ENCODE measurements at places on chromosomes 7 and 10.

GRCh38 chr10:16441173-16441840 is 4.5 kb downstream of the PTER start:
- DNase-seq: no peak

GRCh38 chr7:141550386-141551093 is 670 bp upstream of the AGK start:
- DNase-seq: no peak

- DNase-seq: no peak
Observed at GRCh38 chr10:74916283-74916682, 89.9 kb downstream of the KAT6B start.

DNA sequence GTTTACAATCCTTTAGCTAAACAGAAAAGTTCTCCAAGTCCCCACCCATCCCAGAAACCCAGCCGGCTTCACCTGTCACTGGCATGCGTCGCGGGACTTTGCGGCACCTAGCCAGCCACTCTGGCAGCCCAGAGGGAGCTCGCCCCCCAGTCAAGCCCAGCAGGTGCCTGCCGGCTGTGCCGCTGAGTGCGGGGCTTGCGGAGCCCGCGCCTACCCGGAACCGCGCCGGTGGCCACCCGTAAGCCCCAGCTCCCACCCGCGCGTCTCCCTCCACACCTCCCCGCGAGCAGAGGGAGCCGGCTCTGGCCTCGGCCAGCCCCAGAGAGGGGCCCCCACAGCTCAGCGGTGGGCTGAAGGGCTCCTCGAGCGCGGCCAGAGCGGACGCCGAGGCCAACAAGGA is 446.1 kb downstream of the GRM8 start:
- no peak for DNase-seq

DNA sequence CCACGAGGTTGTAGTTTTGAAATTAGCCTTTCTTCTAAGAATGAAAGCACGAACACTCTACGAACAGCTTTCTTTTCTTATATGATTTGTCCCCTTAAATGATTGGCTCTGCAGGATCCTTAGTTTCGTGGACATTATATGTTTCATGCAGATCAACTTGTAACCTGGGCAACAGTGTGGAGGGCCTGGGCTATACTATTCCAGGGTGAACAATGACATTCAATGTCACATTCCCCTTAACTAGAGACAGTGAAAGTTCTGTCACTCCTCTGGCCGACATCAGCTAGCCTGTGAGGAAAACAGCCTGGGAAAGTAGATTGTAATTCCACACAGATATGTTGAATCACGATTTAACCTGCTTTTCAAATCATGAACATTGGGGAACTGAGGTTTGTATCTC is 23.4 kb downstream of the TAS2R16 start:
- no peak for DNase-seq

GRCh38 chr10:14621037-14621436 is 153.7 kb downstream of the FAM107B start:
- DNase-seq: no peak

DNA sequence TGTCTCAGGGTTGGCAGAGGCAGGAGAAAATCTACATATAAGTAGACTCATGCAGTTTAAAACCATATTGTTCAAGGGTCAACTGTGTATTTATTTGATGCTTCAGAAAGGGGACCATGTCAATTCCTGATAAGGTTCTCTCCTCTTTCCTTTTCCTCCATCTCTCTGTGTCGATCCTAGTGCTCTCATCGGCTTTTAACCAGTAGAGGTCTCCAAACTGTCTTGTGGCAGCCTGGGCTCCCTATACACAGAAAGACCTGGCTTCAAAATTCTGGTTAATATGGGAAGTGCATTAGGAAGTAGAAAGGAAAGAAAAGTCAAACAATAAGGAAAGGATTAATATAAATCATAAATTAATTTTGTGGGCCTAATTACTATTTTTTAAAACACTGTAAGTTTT is 304.4 kb upstream of the C7orf33 start:
- DNase-seq: no peak

DNA sequence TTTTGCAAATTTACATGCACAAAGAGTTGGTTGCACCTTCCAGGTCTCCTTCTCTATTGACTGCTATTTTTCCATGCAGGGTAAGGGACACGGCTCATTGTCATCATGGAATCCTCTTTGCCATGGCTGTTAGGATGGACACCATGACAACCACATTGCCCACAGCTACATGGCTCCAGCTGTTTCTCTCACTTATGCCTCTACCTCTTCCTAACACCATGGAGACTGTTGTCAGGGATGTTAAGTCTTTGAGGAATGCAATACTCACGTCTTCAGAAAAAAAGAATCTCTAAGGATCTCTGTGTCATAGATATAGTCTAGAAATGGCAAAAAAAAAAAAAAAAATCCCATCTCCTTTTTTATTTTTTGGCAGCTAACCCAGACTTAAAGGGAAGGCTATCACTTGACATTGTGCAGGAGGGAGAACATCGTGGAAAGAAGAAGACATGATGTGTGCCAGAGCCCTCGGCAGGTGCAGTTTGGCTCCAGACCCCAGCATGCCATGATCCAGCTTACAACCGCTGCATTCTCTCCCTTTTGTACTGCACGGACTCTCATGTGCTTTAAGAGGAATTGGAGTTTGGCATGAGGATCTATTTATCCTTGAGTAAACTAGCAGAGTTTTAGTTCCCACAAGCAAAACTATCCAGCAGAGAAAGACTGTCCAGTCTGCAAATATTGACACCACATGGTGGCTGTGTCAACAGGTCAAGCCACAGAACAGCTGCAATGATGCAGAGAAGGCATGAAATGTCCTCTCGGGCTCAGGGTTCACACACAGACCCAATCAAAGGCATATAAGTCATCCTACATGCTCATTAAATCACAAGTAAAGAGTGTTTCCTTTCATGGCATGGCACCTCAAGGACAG is 70.8 kb downstream of the FRMD4A start:
- no peak for DNase-seq

GRCh38 chr10:100349087-100349486 is 2.1 kb downstream of the SCD start:
- no peak for DNase-seq

DNA sequence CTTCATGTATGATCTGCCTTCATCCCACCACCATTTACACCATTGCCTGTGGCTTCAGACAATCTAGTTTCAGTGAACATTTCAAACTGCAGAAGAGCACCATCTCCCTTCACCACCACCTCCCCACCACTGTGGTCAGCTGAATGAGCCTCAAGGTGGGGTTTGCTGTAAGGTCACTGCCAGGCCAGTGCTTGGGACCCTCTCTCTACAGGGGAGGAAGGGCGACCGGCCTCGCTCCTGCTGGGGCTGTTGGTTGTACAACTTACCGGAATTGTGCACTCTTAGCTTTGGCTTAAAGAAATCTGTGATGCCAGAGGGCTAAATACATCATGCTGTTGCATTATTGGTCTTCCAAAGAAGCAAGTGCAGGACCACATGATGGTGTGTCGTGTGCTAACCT is 26.6 kb downstream of the PFKP start:
- DNase-seq: no peak

DNA sequence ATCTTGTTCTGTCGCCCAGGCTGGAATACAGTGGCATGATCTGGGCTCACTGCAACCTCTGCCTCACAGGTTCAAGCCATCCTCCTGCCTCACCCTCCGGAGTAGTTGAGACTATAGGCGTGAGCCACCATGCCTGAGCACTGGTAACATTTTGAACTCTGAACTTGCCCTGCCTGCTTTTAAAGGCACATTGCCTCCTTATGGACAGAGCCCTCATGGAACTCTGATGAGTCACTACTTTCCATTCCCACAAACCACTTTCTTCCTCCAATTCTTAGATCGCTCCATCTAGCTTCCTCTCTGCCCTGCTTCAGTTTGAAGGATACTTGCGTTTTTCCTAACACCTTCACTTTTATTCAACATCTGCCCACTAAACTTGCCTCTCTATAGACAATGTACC is 38.1 kb downstream of the PRPS1L1 start:
- no peak for DNase-seq

GRCh38 chr7:46233585-46234329 is 312.7 kb upstream of the IGFBP3 start:
- no peak for DNase-seq

DNA sequence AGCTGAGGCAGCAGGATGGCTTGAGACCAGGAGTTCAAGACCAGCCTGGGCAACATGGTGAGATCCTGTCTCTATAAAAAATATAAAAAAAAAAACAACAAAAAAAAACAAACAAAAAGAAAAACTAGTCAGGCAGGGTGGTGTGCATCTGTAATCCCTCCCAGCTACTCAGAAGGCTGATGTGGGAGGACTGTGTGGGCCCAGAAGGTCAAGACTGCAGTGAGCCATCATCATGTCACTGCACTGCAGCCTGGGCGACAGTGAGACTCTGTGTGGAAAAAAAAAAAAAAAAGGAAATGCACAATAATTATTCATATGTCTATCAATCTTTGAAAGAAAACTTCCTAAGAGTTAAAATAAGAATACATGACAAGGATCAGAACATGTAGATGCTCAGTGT is 178.3 kb downstream of the SEM1 start:
- no peak for DNase-seq

- DNase-seq: no peak
Observed at GRCh38 chr10:26857991-26858706, 2.6 kb downstream of the ABI1 start.

- DNase-seq: no peak
Observed at GRCh38 chr10:36457751-36458150, 667.6 kb upstream of the ANKRD30A start.

DNA sequence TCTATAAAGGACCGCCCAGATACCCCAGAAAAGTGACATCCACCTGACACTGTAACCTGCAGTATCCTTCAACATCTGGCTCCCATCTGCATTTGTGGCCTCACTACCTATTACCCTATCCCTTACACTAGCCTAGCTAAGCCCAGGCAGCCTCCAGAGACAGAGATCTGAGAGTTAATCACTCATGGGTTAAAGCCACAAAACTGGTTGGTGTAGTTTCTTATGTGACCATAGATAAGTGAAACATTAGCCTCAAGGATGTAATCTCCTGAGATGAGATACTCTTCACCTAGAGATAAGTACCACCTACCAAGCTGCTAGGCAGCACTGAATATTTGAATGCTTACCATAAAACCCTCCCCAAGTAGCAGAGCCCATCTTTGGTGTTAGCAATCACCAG is 35.4 kb downstream of the CTTNBP2 start:
- no peak for DNase-seq

DNA sequence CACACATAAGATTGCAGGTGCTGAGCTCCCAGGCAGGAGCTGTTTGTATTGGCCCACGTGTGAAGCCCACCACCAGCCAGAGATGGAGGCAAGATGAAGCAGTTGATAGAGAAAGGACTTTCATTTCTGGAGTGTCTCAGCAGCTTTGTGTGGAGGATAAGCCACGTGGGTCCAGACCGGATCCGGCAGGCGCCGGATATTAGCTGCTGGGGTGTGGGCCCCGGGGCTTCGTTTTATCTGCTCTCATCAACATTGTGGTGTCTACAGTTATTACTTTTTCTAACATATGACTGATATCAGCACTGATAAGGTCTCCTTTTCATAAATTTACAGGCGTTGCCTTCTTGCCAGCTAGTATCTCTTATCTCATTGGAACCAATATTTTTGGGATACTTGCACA is 25.5 kb downstream of the SLC18A2 start:
- no peak for DNase-seq

- DNase-seq: no peak
Observed at GRCh38 chr7:24701261-24702235, 55.7 kb downstream of the GSDME start.

GRCh38 chr7:102421706-102422240 is 11.6 kb upstream of the ORAI2 start:
- DNase-seq: no peak

DNA sequence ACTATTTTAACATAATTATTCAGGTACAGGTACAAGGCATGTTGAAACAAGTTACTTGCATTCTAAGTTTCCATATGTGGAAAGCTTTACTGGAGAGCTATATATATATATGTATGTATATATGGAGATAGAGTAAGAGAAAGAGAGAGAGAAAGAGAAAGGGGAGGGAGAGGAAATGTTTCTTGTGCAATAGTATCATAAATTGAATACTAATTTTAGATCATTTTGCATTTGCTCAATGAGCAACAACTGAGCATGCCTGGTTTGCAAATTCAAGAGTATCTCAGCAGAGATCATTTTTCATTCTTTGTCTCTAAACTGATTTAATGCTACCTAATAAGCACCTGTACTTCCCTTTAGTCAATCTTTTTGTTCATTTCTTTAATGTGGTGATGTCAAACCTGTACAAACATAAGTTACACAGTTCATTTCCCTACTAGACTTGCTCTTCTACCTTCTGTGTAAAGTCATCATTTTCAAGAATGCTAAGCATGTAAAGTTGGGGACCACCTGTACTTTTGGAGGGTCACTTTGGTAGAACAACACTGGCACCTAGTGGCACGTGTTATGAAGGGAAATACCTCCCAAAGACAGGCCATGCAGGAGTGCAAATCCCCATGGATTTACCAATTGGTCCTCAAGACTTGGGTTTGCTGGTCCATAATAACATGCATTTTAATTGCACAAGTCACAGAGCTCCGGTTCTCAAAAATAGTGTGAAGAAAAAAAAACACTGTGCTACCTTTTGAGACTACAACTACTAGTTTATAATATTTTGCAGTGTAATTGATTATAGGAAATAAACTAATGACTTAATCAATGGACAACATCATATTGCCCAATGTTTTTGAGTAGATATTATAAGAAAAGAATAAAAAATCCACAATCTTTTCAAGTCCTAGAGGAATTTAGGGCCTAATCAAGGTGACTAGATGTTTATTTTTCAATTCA is 431.2 kb upstream of the IGFBP3 start:
- no peak for DNase-seq

DNA sequence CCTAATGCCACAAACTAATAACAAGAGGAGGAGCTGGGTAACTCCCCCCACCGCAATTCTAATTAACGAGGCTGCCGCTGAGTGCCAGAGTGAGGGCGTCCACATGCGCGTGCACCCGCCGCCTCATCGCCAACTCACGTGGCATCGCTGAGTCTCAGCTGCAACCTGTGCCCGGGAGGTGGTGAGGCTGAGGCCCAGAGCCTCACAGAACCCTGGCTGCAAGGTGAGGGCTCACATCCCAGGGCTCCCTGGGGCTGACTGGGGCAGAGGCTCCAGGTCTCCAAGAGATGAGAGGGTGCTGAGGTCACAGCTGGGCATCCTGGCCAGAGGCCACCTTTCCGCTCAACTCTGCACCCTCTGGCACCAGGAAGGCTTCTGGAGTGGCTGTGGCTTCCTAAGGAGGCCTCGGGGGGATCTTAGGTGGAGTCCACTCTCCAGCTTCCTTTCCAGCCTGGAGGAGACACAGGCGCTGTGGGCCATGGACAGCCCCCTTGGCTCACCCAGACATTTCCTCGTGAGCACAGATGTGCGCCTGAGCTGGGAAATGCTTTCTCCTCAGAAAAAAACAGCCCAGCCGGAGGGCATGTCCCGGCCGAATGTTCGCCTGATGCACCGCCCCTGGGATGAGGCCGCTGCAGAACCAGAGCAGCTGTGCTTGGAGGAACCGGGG is 242.6 kb downstream of the MAD1L1 start:
- no peak for DNase-seq

DNA sequence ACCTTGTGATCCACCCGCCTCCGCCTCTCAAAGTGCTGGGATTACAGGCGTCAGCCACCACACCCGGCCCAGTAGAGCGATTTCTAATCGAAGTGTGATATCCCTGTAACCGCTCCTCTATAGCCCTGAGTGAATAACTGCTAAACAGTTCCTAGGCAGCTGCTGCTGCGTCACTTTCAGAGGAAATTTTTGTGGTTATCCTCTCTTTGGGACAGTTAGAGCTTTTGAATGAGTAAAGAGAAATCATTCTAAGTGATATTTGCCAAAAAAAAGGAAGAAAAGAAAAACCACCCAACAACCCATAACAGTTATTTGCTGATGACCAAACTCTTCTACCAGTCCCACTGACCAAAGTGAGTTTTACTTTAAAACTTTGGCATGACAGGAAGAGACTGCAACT is 59.9 kb downstream of the MKX start:
- DNase-seq: no peak

GRCh38 chr10:106387063-106387462 is 777.4 kb downstream of the SORCS1 start:
- no peak for DNase-seq

All from NCI-H187 treated with DMSO at 0.1 percent for 48 hours (cell line).